ENCODE measurements at places on chromosomes 16 and 17.

- DNase-seq = no peak
Measured at GRCh38 chr17:83196366-83196765, 117.0 kb downstream of the METRNL start.

- DNase-seq = no peak
Measured at GRCh38 chr17:5283571-5284315, 1.7 kb downstream of the RABEP1 start.

DNA sequence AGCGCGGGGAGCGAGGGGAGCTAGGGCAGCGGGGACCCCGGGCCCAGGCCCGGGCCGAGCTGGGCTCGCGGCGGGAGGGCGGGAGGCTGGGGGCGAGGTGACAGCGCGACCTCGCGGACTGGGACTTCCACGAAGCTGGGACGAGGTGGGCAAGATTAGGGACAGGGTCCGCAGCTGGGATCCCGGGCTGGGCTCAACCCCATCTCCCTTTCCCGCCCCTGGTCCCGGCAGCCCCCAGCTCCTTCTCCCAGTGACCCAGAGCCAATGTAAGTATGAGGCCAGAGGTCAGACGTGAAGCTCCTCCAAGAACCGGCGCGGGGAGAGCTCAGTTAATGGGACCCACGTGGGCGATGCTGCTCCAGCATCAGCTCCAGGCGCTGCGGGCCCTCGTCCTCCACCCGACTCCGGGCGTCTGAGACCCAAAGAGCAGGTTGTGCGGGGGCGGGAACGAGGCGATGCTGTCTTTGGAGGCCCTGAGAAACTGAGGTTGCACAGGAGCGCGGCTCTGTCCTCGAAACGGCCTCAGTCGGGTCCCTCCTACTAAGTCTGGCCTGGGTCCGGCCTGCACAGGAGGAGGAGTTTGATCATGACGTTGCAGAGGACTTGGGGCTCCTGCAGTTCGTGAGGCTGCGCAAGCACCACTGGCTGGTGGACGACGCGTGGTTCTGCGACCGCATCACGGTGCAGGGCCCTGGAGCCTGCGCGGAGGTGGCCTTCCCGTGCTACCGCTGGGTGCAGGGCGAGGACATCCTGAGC, 585 bp downstream of the ALOX12 start:
- no peak for DNase-seq

GRCh38 chr16:79599256-79599836, 1.2 kb downstream of the MAF start:
- DNase-seq = no peak

DNA sequence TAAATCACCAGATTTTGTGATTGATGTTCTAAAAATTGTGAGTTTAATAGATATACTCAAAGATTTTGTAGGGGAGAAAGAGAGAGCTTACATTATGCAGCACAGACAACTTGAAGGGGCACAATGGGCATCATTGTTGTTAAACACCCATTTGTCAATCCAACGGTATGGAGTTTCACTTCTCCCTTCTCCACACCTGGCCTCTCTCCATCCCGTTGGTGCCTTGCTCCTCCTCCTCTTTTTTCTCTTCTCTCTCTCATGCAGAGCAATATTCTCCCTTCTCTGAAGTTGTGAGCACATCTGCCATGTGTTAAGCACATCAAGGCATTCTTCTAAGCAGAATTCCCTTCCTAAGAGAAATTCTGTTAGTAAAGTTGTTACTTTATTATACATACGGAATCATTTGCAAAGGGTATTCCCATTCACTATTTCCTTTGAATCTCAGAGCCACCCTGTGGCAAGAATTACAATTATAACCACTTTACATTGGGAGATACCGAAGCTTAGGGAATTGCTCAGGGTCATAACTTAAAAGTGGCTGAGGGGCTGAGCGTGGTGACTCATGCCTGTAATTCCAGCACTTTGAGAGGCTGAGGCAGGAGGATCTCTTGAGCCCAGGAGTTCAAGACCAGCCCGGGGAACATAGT, 40.5 kb upstream of the SKAP1 start:
- no peak for DNase-seq

DNA sequence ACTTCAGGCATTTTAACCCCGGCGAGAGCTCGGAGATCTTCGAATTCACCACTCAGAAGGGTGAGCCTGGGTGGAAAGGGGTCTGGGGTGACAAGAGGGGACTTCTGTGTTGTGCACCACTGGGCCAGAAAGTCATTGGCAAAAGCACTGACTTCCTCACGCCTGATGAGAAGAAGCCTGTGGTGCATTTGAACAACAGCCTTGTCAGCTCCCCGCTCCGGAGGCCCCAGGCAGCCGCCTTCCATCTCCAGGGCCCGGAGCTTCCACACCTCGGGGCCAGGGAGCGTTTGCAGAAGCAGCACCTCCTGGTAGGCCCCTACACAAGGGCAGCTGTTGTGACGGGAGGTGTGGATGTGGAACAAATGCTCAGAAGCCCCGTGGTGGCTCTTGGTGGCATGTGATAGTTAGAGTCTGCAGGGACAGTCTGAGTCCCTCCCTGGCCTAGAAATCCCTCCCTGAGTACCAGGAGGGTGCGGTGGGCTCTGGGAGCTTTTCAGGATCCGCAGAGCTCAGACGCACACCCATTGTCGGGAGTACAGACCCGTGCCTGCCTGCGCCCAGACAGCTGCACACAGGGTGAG, 9.7 kb downstream of the CACNG1 start:
- DNase-seq = no peak
